ENCODE measurements at places on chromosomes 12 and 14.

DNA sequence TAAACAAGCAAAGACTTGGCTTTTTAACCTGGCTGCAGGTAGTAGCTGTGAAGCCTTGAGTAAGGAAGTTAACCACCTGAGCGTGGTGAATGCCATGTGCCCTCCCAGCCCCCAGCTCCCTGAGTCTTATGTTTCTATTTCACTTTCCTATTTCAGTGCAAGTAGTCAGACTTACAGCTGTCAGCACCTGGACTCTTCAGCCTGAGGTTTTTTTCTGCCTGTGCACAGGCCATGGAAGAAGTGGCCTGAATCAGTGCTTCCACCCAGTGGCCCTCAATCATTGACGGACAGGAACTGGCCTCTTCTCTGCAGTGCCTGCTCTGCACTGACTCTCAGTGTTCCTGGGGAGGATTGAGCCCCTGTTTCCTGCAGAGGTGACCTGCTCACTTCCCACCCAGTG lies 796.4 kb downstream of the MED13L start:
- no peak for DNase-seq

DNA sequence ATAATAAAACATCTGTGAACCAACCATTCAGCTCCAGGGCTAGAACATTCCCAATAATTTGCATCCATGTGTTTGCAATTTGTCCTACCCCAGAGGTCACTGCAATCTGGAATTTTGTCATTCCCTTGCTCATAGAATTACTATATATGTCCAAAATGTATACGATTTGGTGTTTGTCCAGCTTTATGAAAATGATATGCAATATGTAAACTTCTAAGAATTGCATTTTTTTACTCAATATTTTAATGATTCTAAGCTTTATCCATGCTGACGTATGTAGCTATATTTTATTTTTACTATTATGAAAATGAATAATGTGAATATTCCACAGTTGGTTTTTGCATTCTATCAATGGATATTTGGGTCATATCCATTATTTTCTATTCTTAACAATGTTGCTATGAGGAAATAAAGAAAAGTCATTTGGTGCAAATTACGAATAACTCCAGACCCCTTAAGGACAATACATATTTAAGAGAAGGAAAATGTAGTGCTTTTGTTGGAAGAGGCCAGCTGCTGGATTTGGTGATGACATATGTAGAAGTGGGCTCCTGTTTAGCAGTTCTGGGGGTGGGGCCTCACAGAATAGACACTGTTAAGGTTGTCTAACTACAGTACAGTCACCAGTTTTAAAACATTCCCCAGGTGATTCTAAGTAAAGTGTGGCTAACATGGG lies 139.4 kb downstream of the SLC38A4 start:
- no peak for DNase-seq

- peak; percentile 1 for DNase-seq
Observed at GRCh38 chr12:33988913-33989312, 33.4 kb upstream of the ALG10 start.

- peak; percentile 36 for DNase-seq
Observed at GRCh38 chr12:130044991-130045621, 117.2 kb upstream of the FZD10 start.

DNA sequence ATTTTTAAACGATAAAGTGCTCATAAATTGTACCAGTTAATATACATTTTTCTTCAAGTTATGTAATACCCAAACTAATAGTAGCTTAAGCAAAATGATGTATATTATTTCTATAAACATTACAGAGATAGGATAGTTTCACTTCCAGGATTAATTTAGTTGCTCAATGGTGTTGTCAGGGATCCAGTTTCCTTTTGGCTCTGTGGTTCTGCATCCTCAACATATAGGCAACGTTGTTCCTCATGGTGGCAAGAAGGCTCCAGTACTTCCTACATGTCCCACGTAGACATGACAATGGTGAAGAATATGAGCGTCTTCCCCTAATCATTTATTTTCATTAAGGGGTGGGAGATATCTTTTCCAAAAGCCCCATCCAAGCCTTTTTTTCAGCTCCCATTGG lies 60.7 kb upstream of the DCD start:
- DNase-seq: no peak

GRCh38 chr14:95482627-95483308 lies 33.7 kb downstream of the SYNE3 start:
- no peak for DNase-seq

DNA sequence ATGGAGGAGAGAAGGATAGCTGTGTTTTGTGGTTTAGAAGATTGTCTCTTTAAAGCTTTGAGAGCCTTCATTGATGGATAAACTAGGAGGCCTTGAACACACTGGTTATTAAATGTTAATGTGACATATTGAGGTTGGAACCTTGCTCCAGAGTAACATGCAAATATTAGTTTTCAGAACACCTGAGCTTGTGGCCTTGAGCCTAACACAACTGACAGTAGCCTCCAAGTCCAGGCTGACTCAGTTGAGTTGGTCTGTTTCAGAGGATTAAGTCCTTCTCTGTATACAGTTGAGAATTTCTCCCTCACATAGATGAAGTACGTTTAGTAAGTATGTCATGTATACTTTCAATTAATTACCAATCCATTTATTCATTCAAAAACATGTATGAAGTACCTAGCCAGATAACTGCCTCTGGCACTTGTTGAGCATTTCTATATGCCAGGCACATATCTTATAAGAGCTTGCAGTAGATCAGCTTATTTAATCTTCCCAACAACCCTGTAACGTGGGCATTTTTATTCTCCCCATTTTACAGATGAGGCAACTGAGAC lies 63.5 kb downstream of the ELK3 start:
- no peak for DNase-seq

DNA sequence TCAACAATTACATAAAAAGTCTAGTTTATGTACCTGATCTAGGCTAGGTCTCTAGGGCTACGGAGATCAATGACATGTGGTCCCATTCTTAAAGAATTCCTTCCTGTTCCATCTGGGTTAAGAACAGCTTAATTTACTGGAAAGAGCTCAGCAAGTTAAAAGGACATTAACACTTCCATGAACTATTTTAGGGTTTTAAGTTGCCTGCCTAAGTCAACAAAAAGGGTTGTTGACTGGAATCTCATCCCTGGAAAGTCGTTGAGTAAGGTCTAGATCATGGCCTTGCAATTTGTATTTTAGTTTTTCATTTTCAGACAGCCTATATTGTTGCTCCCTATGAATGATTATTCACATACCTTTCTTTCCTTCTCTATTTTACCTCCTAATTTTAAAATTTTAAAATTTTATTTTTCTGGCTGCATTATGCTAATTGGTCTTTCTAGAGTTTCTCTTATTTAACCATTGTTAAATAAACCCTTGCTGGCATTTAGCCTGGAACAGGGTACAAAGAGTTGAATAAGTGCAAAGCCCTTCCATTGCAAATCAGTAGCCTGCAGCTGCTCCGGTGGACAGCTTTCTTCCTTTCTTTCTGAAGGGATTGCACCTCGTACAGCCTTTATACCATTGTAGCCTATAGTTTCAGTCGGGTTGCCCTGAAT lies 66.3 kb downstream of the VRK1 start:
- DNase-seq: no peak

GRCh38 chr12:26648999-26649398 lies 184.0 kb downstream of the ITPR2 start:
- DNase-seq: no peak

GRCh38 chr12:14153803-14154202 lies 172.4 kb upstream of the GRIN2B start:
- no peak for DNase-seq

- no peak for DNase-seq
Observed at GRCh38 chr14:104516906-104517305, 62.7 kb upstream of the C14orf180 start.

GRCh38 chr12:95393191-95393790 lies 80.7 kb upstream of the METAP2 start:
- no peak for DNase-seq
